K562 (cell line): ENCODE measurements at places on chromosomes 3 and 15.

DNA sequence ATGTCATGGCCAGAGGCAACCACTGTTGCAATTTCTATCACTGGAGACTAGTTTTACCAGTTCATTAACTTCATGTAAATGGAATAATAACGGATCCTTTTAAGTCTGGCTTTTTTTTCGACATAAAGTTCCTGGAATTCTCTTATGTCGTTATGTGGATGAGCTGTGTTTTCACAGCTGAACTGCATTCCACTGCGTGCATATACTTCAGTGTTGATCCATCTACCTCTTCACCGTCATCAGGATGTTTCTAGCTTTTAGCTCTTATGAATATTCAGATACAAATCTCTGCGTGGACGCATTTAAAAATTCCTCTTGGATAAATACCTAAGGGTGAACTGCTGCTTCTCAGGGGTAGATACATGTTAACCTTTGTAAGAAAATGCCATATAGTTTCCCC is 15.6 kb upstream of the CYFIP1 start:
- DNase-seq = no peak

- no peak for DNase-seq
Measured at GRCh38 chr3:146274833-146275232, 23.9 kb upstream of the PLSCR4 start.

DNA sequence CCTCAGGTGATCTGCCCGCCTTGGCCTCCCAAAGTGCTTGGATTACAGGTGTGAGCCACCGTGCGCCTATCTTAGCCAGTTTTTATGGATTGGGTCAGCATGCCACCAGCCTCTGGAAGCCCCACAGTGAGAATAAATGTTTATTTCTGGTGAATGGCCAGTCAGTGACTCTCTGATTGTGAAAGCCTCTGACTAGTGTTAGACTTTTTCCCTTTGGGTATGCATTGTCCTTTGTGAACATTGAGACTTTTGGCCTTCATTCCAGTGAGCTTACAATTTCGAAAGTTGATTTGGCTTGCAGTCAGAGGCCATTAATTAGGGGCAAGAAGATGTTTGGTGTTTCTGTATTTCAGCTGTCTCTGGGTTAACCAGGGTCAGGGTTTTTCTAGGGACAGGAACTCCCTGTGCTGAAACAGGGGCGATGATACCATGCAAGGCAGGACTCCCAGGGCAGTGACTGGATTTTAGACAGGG is 274.5 kb upstream of the C2CD4B start:
- DNase-seq = no peak

DNA sequence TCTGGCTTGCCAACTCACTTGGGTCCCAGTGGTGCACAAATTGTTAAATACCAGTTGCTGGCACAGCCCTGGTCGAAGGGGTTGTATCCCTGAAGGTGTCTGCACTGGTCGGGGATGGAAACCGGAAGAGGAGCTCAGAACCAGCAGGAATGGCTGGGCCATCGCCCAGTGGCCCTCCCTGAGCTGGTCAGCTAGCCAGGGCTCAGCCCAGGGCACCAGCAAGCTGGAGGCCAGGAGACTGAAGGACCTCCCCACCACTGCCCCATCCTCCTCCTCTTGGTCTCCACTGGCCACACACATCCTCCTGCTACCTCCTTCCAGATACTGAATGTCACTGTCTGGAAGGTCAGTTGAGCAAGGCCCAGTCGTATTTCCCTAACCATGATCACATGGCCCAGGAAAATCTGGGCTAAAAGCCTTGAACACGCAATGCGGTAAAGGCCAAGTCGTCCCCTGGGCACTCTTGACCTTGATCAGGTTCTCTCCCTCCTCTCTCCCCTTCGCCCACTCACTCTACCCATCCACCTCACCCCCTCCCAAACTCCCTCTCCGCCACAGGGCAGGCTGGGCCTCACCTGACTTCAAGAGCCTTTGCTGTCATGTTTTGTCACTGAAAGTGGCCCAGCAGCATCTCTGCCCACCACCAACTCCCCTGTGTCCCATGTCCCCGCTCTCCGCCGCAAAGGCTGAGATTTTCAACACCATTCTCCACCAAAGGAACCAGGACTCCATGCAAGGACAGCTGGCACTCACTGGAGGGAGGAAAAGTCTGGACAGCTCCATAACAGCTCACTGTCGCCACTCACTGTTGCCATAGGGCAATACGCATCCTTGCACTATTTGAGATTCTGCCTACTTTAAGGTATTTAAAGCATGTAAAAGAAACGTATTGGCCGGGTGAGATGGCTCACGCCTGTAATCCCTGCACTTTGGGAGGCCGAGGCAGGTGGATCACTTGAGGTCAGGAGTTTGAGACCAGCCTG is 12.1 kb downstream of the ZDHHC19 start:
- DNase-seq = no peak

- DNase-seq = no peak
Measured at GRCh38 chr15:74585191-74585590, 30.4 kb upstream of the CLK3 start.
